ENCODE measurements at places on chromosomes 1 and 21.

- no peak for DNase-seq
Observed at GRCh38 chr1:50977575-50978143, 7.6 kb downstream of the CDKN2C start.

- no peak for DNase-seq
Observed at GRCh38 chr1:179996099-179996498, 41.5 kb downstream of the CEP350 start.

DNA sequence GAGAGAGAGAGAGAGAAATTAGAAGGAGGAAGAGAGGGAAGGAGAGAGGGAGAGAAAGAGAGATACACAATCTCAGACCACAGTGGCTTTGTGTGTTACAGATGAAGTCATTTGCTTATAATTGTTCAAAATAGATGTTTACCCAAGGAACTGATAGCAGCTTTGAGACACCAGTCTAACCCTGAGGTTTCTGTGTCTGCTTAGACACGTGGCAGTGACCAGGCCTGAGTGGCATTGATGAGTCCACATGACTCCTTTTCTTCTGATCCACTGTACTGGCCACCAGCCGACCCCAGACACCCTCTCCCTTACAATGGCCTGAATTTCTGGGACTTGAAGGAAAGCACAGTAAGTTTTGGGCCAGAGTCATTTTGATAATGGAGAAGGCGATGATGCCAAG, 104.9 kb downstream of the DUSP10 start:
- no peak for DNase-seq

GRCh38 chr21:25214676-25215075, 392.6 kb downstream of the MRPL39 start:
- DNase-seq = no peak
